ENCODE measurements at places on chromosomes 16 and 17.

GRCh38 chr17:44565866-44566443 is 8.7 kb downstream of the FZD2 start:
- DNase-seq: no peak

DNA sequence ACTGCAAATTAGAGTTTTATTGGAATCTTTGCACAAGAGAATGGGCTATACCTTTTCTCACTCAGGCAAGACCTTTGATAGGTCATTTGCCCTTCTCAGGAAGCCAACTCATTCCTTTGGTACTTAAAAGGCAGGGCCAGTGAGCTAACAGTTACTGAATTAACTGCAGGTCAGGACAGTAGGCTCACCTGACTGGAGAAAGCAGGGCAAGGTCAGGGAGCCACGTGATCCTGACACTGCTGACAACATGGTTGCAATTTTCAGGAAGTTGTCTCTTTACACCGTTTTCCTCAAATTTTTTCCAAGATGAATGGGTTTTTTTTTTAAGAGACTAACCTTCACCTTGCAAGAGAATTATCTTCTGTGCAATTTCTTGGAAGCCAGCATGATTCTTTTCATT is 21.1 kb downstream of the CPSF4L start:
- no peak for DNase-seq

DNA sequence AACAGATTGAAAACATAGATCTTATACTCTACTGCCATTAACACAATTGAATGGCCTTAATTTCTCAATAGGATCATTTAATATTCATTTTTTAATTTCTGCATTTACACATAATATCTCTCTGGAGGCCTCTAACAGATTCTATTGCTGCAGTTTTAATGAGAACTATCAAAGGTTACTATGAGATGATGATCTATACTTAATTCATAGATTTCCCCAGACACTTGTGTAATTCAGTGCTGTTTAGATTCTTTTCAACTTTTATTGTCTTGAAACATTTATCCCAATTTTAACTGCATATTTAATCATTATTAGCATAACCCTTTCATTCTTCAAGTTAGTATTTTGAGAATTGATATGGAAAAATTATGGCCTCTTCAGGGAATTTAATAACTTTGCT is 1056.5 kb upstream of the CDH8 start:
- no peak for DNase-seq

DNA sequence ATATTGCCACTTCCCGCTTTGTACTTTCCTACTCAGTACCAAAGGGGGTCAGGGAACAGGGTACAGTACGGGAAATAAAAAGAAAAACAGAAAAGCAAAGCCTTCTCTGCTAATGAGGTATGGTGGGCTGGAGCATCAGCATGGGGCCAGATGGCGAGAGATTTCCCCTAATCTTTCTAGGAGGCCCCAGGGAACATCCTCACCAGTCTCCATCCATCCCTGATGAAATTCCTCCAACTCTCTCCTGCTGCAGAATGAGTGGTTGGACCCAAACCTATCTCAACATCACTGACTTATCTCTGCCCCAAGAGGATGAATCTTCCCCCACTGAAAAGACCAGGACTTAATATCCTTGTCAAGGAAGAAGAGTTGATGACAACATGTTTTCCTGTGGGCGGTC is 185.6 kb downstream of the C16orf78 start:
- DNase-seq: no peak

GRCh38 chr17:48500435-48501426 is 30.1 kb downstream of the HOXB1 start:
- DNase-seq: no peak

DNA sequence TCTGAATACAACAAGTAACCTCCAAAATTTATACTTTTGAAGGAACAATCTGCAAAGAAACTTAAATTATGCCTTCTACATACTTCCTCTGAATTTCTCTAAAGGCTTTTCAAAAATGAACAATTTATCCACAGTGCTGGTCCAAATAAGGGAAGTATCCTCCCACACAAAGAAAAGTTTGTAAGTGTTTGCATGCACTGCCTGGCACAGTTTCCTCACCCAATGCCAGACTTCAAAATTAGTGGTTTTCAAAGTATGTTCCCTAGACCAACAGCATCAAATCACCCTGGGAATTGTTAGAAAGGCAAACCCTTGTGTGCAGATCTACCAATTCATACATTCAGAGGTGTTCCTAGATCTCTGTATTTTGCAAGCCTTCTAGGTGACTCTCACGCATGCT is 82.5 kb downstream of the PCTP start:
- no peak for DNase-seq

DNA sequence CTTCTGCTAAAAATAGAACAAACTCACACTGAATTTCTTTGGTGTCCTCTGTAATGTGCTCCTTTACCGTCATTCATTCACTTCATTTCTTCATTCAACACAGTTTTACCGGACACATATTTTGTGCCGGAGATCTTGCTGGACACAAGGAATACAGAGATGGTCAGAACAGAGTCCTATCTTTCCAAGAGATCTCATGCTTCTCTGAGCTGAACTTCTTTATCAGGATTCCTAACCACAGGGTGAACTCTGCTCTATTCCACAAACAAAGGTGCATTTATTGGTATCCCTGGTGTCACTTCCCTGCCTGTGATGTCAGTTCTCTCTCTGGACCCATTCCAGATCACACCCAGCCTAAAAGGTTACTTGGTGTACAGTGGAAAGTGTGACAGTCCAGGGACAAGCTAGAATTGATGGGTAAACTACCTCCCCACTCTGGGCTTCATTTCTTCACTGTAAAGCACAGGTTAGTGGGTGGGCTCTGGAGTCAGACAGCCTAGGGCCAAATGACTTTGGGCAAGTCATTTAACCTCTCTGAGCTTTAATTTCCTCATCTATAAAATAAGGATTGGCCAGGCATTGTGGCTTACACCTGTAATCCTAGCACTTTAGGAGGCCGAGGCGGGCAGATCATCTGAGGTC is 4.2 kb downstream of the IFI35 start:
- no peak for DNase-seq

DNA sequence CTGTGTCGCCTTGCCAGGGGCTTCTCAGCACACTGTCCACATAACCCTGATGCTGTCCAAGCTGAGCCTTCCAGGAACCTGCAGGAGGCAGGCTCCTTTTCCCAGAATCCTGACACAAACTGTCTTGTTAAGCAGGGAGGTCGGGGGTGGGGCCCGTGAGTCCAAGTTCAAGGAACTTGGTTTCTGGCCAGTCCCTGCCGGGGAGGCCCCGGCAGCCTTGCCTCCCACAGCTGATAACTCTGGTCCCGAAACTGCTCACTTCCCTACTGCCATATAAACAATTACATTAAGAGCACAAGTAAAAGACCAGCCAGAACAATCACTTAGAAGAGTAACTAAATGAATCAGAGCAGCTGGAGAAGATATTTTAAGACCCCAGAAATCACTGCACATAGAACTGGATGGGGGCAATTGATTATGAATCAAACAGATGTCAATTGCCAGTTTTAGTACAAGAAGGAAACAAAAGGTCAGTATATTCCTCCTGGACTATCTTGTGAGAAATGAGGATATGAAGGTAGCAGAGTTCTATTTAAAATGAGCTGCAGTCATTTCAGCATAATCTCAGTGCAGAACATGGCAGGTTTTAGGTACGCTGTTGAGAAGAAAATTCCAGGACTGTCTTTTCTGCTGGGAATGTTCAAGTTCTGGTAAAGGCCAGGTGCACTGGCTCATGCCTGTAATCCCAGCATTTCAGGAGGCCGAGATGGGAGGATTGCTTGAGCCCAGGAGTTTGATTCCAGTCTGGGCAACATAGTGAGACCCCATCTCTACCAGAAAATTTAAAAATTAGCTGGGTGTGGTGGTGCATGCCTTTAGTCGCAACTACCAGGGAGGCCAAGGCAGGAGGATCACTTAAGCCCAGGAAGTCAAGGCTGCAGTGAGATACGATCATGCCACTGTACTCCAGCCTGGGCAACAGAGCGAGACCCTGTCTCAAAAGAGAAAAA is 169.8 kb downstream of the PITPNC1 start:
- DNase-seq: no peak

GRCh38 chr17:19533718-19534561 is at the start of gene SLC47A1:
Gene SLC47A1 (plus strand): TSS chr17:19533854. CDS start chr17:19533940, 86 bp downstream.
- no peak for DNase-seq

DNA sequence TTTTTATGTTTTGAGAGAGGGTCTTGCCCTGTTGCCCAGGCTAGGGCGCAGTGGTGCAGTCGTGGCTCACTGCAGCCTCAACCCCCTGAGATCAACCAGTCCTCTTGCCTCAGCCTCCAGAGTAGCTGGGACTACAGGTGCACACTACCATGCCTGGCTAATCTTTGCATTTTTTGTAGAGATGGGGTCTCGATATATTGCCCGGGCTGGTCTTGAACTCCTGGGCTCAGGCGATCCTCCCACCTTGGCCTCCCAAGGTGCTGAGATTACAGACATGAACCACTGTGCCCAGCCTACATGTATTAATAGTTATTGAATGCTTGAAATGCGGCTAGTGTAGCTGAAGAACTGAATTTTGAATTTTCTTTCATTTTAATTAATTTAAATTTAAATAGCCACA is 12.2 kb downstream of the C1QTNF1 start:
- no peak for DNase-seq

- DNase-seq: no peak
Measured at GRCh38 chr17:29283961-29284360, 10.0 kb downstream of the NUFIP2 start.
